A549 treated with dexamethasone at 1 μM for 4 hours (cell line): ENCODE measurements at places on chromosomes 2 and 18. TPM values are rescaled to one million over a fixed set of nuclear protein-coding genes. Genes with fewer than 3 reads are reported as not detected.

Gene SMCHD1
- total RNA-seq = 15.2 to 17.9 TPM (median 16.3 TPM) in 5 replicates

Gene CLEC4F
- total RNA-seq = not detected in 5 replicates

Gene DSG1
- not detected in 5 replicates for total RNA-seq

Gene PROKR1
- total RNA-seq = 0.01 to 0.05 TPM (median 0.04 TPM) in 3 of 5 replicates, not detected in the others

Gene FBXO15
- total RNA-seq = 0.61 to 0.91 TPM (median 0.73 TPM) in 5 replicates

Gene RNF152
- total RNA-seq = 0.07 to 0.20 TPM (median 0.11 TPM) in 5 replicates

Gene UGT1A5
- 0.06 TPM in 1 of 5 replicates, not detected in the others for total RNA-seq

Gene CTAGE1
- not detected in 5 replicates for total RNA-seq

Gene ADI1
- 49.7 to 61.1 TPM (median 55.0 TPM) in 5 replicates for total RNA-seq

Gene LIMS2
- total RNA-seq = 6.2 to 11.8 TPM (median 7.9 TPM) in 5 replicates

Gene ANKRD29
- 11.8 to 20.6 TPM (median 17.8 TPM) in 5 replicates for total RNA-seq

Gene NT5DC4
- total RNA-seq = 0.05 TPM in 1 of 5 replicates, not detected in the others

Gene DNAJC10
- total RNA-seq = 54.7 to 85.0 TPM (median 73.2 TPM) in 5 replicates

Gene DNAH7
- 0.79 to 2.1 TPM (median 1.0 TPM) in 5 replicates for total RNA-seq

Gene REG1B
- total RNA-seq = not detected in 5 replicates

Gene ABCG5
- 0.03 TPM in 1 of 5 replicates, not detected in the others for total RNA-seq

Gene METTL21A
- 21.6 to 24.5 TPM (median 23.5 TPM) in 5 replicates for total RNA-seq

Gene IL37
- 0.23 TPM in 1 of 5 replicates, not detected in the others for total RNA-seq

Gene EFEMP1
- total RNA-seq = 31.3 to 48.7 TPM (median 48.1 TPM) in 5 replicates

Gene CIB4
- 0.20 to 0.42 TPM in 2 of 5 replicates, not detected in the others for total RNA-seq

Gene CCDC93
- 10.7 to 16.4 TPM (median 13.3 TPM) in 5 replicates for total RNA-seq

Gene MEP1B
- 0.05 to 0.09 TPM (median 0.08 TPM) in 3 of 5 replicates, not detected in the others for total RNA-seq

Gene OXER1
- total RNA-seq = not detected in 5 replicates

Gene ALPI
- 0.02 to 0.05 TPM (median 0.04 TPM) in 3 of 5 replicates, not detected in the others for total RNA-seq

Gene FAM110C
- 0.15 to 0.49 TPM (median 0.34 TPM) in 5 replicates for total RNA-seq

Gene UNC50
- 42.4 to 45.7 TPM (median 43.2 TPM) in 5 replicates for total RNA-seq

Gene POTEI
- total RNA-seq = 0.01 TPM in 1 of 5 replicates, not detected in the others

Gene SLC30A3
- 1.8 to 3.4 TPM (median 3.3 TPM) in 5 replicates for total RNA-seq

Gene ZAP70
- total RNA-seq = 0.09 to 0.19 TPM in 2 of 5 replicates, not detected in the others

Gene CFAP53
- 0.22 to 0.33 TPM (median 0.27 TPM) in 5 replicates for total RNA-seq

Gene UPP2
- total RNA-seq = not detected in 5 replicates

Gene CNGA3
- 0.03 to 0.09 TPM (median 0.05 TPM) in 4 of 5 replicates, not detected in the other for total RNA-seq

Gene RFX8
- total RNA-seq = not detected in 5 replicates

Gene DLGAP1
- 0.02 to 0.06 TPM (median 0.04 TPM) in 3 of 5 replicates, not detected in the others for total RNA-seq

Gene DOK6
- total RNA-seq = not detected in 5 replicates

Gene NLRC4
- total RNA-seq = 0.04 to 0.11 TPM (median 0.08 TPM) in 5 replicates

Gene LYPD6B
- total RNA-seq = 0.07 TPM in 1 of 5 replicates, not detected in the others

Gene DSG4
- not detected in 5 replicates for total RNA-seq

Gene TBR1
- total RNA-seq = 0.01 to 0.09 TPM (median 0.04 TPM) in 4 of 5 replicates, not detected in the other

Gene KCNS3
- total RNA-seq = 1.1 to 1.5 TPM (median 1.3 TPM) in 5 replicates

Gene PROC
- 3.5 to 5.6 TPM (median 5.0 TPM) in 5 replicates for total RNA-seq

Gene IRS1
- total RNA-seq = 9.5 to 15.0 TPM (median 14.9 TPM) in 5 replicates

Gene CXCR4
- 0.70 to 1.1 TPM (median 0.85 TPM) in 5 replicates for total RNA-seq

Gene CCDC141
- total RNA-seq = not detected in 5 replicates

Gene TEKT4
- total RNA-seq = not detected in 5 replicates

Gene MLPH
- total RNA-seq = 225 to 326 TPM (median 300 TPM) in 5 replicates

Gene CYP27C1
- total RNA-seq = 2.4 to 4.4 TPM (median 4.1 TPM) in 5 replicates
